ENCODE measurements at places on chromosomes 1 and 21.

DNA sequence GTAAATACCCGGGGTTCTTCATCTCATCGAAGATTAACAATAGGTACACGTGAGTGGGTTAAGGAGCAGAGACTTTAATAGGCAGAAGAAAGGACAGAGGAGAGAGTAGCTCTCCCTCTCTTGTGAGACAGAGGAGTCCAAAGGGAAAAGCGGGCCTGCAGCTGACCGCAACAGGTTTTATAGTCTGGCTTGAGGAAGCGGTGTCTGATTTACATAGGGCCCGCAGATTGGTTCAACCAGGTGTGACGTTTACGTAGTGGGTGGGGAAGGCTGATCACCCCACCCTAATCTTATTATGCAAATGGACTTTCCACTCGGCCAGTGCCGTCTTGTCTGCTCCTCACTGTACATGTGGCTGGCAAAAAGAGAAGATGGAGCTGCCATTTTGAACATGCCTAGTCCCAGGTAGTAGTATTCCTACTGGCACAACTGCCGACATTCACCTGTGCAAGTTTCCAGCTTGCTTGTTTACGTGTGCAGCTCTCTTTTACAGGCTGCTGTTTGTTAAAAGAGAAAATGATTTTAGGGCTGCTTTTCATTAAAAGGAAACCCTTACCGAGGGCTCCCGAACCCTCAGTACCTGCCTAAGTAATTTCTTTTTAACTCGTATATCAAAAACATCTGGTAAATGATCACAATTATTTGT is 10.6 kb downstream of the CDC14A start:
- no peak for DNase-seq

GRCh38 chr21:26212220-26212619 is 41.6 kb upstream of the APP start:
- no peak for DNase-seq

GRCh38 chr1:59486615-59487014 is 189.7 kb downstream of the FGGY start:
- no peak for DNase-seq

GRCh38 chr1:8040586-8040985 is 14.5 kb upstream of the ERRFI1 start:
- peak; percentile 97 for DNase-seq

DNA sequence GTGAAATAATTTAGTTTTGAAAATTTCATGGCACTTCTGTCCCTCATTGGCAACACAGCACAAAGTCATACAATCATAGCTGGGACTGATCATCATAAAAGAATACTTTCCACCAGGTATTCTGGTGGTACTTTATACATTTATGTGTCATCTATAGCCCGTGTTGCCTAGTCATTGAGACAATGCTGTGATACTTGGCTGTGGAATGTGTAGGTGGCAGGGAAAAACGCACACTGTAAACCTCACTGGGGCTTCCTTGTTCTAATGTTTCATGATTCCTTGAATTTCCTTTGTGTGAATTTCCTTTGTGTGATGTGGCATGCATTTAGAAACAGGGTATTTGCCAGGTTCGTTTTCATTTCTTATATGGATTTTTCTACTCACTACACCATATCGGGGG is 118.3 kb downstream of the FMN2 start:
- DNase-seq: no peak

- DNase-seq: no peak
These were observed 9.2 kb downstream of the PIGM start for GRCh38 chr1:160022330-160023310.

DNA sequence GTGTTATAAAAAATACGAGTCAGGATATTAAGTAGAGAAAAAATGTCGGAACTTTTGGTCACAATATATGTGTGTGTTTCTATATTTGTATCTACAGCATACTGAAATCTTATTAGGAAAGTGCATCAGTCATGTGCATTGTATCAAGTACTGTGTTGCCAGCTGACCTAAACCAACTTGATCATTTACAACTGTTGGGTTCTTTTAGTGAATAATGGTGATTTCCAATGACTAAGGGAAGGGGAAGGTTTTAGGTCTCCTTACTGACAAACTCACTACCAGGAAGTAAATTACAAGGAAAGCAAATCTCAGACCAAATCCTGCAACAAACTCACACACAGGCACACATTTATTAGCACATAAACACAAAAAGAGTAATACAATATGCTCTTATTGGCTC is 142.7 kb downstream of the TSEN15 start:
- DNase-seq: no peak

DNA sequence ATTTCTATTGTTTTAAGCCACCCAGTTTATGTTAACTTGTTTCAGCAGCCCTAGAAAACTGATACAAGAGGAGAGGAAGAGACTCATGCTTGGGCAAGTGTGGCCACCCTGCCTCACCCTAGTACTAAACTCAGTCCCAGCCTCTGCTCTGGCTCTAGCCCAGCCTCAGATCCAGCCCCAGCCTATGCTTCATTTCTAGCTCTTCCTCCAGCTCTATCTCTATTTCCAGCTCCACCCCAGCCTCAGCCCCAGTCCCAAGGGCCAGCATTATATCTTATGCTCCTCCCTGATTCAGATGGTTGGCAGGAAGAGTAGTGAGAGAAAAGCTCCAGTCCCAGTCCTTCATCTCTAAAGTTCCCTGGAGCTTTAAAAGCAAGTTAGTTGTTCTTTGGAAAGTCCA is 535.5 kb downstream of the PTPRC start:
- no peak for DNase-seq

- no peak for DNase-seq
These were observed 138.6 kb upstream of the EDN2 start for GRCh38 chr1:41622859-41623732.

DNA sequence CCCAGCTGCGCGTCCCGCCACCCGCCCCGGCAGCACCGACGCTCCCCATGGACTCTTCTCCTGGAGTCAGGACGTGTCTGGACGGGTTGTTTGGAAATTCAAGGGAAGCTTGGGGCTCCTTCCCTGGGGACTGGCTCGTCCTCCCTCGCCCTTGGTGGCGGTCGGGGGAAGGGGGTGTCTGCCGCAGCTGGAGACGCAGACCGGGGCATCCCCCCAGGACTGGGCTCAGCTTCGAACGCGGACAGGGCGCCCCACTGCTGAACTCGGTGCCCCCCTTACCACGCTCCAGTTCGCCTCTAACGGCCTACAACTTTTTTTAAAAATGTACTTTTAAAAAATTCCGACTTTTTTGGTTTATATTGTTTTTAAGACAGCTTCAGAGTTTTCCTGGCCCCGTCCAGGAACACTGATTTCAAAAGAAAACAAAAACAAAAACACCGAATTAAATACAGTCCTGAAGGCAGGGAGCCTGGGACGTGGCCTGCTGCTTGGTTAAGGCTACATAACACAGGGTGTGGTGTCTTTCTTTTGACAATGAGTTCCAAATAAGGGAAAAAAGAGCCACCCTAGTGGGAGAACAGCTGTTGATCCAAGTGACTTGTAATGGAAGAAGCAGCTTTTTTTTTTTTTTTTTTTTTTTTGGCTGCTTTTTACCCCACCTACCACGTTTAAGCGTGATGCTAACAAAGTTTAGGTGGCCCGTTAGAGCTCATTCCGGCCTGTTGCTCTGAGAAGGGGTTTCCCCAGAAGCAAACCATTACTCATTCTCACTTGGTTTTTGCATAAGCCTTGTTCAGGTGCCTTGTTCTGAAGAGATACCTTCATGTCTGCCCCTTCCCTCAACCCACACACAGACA is 862 bp upstream of the DIPK1A start:
- no peak for DNase-seq

DNA sequence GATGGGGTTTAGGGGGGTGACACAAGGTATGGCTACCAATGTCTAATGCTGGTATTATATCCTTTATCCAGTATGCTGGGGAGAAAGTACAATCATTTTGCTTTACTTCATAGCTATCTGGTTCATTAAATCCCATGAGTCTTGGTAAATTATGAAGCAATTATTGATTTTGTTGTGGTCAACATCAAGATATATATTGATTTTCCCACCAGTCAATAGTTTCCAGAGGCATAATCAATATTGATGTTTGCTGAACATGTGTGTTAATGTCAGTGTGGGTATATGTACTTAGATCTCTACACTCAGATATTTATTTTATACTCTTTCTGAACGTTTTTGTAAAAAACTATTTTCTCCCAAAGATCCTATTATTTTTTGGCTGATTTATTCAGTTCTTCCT is 155.5 kb downstream of the BACH1 start:
- DNase-seq: no peak
